NCI-H446 (cell line): ENCODE measurements at places on chromosomes 12 and 14.

DNA sequence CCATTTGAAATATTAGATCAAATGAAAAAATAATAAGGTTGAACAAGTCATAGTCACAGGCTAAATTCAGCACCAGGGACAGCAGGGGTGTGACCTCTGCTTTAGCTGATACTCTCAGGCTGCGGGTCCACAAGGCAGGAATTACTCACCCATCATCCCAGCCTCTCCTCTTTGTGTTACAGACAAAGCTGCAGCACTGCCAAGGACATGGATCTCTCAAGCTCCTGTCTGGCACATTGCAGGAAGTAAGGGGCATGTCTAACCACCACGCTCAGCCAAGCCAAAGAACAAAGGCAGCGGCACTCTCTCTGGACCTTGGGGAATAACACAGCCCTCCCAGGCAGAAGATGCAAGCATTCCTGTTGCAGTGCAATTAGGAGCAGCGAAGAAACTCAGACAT lies 783.8 kb downstream of the VRK1 start:
- DNase-seq = no peak

GRCh38 chr12:68915055-68915454 lies 17.9 kb downstream of the CPM start:
- no peak for DNase-seq

- DNase-seq = no peak
These were observed 1059.8 kb downstream of the TMEM121 start for GRCh38 chr14:106586098-106586704.

GRCh38 chr12:65330331-65330730 lies 51.8 kb downstream of the MSRB3 start:
- DNase-seq = peak; percentile 4

- DNase-seq = no peak
These were observed 36.2 kb downstream of the TMEM120B start for GRCh38 chr12:121748571-121749265.

GRCh38 chr14:36019126-36019525 lies 157.4 kb downstream of the PTCSC3 start:
- no peak for DNase-seq

DNA sequence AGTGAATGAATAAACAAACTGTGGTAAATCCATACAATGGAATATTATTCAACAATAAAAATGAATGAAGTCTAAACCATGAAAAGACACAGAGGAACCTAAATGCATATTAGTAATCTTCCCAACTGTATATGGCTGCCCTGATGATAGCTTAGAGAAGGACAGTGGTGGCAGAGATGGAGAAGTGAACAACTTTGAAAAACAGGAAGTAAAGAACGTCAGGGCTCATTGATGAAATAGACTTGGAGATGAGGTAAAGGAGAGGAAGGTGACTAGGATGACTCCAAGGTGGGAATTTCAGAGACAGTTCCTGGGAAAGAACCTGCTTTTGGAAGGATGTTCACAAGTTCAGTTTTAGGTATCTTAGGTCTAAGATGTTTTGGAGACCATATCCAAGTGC lies 36.3 kb upstream of the NT5DC3 start:
- no peak for DNase-seq
